Occipital lobe (tissue), 3 donors: ENCODE measurements at places on chromosomes 5 and 9.

DNA sequence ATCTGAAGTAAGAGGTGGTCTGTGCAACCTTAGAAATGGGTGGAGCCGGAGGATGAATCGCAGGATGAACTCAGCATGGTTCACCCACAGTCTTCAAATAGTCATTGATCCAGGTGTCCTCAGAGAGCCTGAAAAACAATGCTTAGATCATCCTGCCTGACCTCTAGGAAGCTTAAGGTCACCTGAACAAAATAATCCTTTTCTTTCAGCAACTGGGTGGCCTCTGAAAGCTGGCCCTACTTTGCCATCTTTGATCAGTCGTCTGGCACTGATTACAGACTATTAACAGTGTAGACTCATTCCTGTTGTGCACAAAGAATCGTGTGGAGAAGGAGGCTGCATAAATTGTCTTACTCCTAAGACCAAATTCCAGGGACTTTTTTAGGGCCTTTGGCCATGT is 50.7 kb downstream of the PIP5K1B start:
- DNase-seq: no peak

- no peak for DNase-seq
These were observed 8.8 kb downstream of the FAM200C start for GRCh38 chr5:160390787-160391696.

- DNase-seq: no peak
These were observed 36.4 kb downstream of the ADAMTS12 start for GRCh38 chr5:33855396-33855795.

DNA sequence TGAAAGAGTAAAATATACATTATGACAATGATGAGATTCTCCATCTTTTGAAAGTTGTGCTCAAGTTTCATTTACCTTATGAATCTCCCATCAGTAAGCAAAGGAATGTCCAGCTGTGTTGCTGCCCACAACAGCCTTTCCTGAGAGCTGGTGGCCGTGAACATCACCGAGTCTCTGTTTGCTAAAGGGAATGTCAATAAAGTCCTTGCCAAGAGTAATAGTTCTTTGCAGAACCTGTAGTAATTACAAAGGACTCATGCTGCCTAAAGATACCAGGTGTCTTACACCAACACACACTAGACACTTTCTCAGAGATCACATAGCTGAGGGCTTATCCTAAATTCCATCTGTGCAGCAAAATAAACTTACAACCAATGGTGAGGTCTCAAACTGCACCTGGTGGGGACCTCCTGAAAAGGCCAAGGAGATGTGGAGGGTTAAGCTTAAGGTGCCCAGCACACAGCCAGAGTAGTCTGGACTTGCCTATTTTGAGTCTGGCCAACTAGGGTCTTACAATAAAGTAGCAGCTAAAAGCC is 111.1 kb upstream of the DAPK1 start:
- DNase-seq: no peak

DNA sequence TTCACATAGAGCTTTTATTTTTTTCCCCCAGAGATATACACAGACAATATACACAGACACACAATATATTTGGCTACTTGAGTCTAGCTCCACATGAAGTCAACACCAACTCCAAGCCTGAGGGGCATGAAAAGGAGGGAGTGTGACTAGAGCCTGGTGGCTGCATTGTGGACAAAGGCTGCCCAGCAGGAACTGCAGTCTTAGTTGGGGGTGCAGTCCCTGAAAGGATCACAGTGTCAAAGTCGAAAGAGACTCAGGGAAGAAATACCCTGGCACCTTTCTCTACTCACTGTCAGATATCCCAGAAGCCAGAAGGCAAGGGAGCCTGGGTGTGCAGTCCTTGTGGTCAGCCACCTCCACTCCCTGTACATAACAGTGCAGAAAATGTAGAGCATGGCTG is 231.6 kb upstream of the RPS23 start:
- DNase-seq: no peak

GRCh38 chr5:64532657-64533056 is 26.8 kb downstream of the RGS7BP start:
- DNase-seq: no peak

DNA sequence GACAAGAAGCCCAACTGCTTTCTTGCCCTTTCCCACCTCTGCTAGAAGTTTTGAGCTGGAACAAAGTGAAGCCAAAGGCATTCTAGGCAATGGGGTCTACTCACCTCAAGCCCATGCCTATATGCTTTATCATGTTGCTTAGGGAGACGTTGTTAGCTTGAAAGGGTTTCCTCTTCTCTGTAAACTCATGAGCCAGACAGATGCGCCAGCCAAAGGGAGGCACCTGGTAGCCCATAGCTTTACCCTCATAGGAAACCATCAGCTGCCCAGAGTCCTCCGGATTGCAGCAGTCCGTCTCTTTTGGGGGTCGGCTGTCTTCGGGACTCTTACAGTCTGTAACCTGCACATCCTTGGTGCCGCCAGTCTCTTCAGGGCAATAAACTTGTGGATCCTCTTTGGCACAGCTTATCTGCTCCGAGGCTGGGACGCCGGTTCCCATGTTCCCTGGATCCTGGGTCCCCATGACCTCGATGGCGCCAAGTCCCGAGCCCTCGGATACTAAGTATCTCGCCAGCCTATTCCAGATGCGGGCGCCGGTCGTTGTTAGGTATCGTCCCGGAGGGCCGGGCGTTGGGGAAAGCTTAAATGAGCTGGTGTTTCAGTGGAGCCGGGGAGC is 678 bp downstream of the GBA2 start:
- DNase-seq: no peak

DNA sequence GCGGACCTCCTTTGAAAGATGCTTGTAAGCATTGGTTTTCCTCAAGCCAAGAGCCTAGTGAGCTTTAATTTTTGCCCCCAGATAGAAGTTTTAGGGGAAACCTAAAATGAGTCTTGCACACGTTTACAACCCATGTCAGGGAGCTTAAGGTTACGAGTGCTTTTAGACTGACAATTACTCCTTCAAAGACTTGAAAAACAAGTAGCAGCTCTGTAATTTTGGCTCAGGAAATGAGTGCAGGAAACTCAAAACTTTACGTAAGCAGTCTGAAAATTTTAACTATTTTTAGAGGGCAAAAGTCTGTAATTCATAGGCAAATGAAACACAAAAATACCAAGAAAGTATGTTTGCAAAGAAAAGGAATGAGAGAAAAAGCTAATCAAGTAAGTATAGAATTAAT is 36.8 kb downstream of the UBE2QL1 start:
- no peak for DNase-seq

- no peak for DNase-seq
These were observed 65.3 kb downstream of the CFAP95 start for GRCh38 chr9:69885931-69886330.

GRCh38 chr5:83312663-83313062 is 158.9 kb upstream of the VCAN start:
- DNase-seq: no peak

DNA sequence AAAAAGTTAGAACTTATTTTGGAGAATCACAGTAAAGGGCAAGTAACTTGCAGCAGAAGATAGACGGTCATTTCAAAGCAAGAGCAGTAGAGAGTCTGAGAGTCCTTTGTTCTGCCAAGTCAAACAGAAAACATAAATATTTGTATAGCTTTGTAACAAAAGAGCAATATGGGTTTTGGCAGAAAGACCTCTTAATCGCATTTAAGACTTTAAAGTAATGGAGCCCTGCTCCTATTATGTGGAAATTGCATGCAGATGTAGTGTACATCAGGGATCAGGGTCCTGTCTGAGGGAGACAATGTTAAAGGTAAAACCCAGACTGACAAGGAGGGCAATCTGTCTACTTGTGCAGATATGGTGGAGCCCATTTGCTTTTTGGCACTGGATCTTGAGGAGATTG is 87.2 kb downstream of the PGM5 start:
- DNase-seq: no peak
